ENCODE measurements at places on chromosomes 1 and 21. TPM values are rescaled to one million over a fixed set of nuclear protein-coding genes. Genes with fewer than 3 reads are reported as not detected.

DNA sequence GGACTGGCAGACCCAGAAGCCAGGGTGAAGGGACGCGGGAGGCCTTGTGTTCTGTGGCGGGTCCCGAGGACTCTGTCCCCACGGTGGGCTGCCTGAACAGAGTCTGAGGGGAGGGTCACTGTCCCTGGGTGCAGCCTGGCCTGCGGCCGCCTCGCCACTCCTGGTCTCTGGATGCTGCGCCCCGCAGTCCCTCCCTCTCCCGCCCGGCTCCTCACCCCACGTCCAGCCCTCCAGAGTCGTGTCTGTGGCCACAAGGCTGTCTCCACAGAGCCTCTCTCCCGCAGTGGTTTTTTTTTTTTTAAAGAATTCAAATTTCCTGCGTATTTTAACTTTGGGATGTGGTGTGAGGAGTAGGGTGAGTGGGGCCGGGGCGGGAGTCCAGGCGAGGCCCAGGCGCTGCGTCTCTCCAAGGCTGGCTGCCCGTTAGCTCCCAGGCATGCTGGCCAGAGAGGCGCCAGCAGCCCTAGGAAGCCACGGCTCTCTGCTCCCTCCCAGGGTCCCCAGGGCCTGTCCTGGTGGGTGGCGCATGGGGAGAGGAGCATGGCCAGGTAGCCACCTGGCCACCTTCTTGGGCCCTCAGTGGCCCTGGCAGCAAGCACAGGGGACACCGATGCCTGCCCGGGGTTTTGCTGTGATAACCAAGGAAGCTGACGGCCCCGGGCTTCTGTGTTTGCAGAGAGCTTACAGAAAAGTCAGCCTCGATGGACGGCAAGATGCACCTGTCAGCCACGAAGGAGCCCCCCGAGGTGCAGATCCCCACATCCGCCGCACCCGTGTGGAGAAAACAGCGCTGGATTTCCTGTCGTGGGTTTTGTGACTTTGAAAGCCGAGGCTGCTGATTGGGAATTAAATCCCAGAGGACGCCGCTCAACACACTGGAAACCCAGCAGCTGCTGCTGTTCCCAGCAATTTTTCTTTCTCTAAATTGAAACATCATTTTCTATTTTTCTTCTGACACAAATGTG lies 72.8 kb downstream of the MORN1 start:
- no peak for DNase-seq

DNA sequence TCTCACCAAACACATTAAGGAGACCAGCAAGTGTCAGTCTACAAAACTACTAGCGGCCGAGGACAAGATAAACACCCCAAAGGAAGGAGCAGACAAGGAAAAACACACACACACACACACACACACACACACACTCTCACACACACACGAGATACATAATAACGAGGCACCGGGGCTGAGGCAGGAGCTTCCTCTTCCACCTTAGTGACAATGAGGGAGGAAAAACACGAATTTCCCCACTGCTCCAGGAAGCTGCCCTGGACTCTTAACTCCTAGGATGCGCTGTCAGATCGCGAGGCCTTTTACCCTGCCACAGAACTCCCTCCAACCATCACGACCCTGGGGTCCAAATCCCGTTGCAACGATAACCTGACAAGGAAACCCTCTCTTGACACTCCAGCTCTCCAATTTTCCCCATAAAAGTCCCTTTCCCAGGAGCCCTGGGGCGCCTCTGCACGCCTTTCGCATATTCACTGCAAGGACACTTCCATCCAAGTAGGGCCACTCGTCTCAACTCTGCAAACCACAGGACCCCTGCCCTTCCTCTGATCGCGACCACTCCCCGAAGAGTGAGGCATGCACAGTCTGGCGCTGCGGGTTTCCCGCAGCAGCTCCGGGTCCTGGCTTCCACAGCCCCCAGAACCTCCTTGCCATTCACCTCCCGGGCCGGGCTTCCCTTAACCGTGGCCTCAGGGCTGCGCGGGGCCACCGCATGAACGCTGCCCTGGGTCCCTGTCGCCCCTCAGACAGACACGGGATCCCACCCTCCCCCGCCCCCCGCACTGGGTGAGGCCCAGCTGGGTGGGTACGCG lies 581 bp downstream of the ETV3 start:
- DNase-seq = peak; percentile 29

DNA sequence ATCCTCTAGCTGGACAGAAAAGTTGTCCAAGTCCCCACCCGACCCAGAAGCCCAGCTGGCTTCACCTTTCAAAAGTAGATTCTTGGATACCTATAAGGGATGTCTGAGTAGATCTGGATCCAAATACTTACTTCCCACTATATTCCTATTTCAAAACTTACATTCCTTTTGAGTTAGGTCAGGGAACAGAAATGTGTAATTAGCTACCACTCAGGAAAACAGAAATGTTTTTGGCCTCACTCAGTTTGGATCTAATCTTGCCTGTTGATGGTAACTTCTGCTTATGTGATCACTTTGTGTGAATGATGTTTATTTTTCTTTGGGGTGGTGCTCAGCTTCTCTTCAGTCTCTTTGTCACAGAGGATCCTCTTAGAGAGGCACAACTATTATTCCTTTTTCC lies 814.4 kb upstream of the RGS18 start:
- peak; percentile 81 for DNase-seq

GRCh38 chr1:74266001-74266400 lies 30.8 kb downstream of the TNNI3K start:
- DNase-seq = no peak

GRCh38 chr1:220681220-220681880 lies 8.8 kb upstream of the C1orf115 start:
- no peak for DNase-seq

GRCh38 chr1:960363-961131 lies at the start of gene KLHL17:
Gene KLHL17 (plus strand): TSS chr1:960584. CDS start chr1:960694, 110 bp downstream.
- peak; percentile 58 for DNase-seq

GRCh38 chr1:197842646-197843045 lies 59.8 kb upstream of the C1orf53 start:
- no peak for DNase-seq

Gene ELF3
- total RNA-seq = 0.17 TPM

Gene AQP10
- total RNA-seq = not detected

Gene FCRLA
- total RNA-seq = 0.17 TPM

Gene HSF2BP
- 1.2 TPM for total RNA-seq

All from fibroblast of lung (primary cell).